Activated T-cell treated with anti-CD3 and anti-CD28 coated beads for 24 hours (primary cell): ENCODE measurements at places on chromosomes 16 and 17.

- no peak for DNase-seq
These were observed 9.1 kb downstream of the KCNH4 start for GRCh38 chr17:42171831-42172230.

GRCh38 chr16:72313903-72314302 is 141.9 kb upstream of the PMFBP1 start:
- no peak for DNase-seq

- no peak for DNase-seq
These were observed 11.1 kb upstream of the ALDOA start for GRCh38 chr16:30054451-30054850.

GRCh38 chr16:14179116-14179515 is 108.0 kb downstream of the MRTFB start:
- no peak for DNase-seq

GRCh38 chr16:56282451-56282850 is 91.2 kb downstream of the GNAO1 start:
- no peak for DNase-seq

DNA sequence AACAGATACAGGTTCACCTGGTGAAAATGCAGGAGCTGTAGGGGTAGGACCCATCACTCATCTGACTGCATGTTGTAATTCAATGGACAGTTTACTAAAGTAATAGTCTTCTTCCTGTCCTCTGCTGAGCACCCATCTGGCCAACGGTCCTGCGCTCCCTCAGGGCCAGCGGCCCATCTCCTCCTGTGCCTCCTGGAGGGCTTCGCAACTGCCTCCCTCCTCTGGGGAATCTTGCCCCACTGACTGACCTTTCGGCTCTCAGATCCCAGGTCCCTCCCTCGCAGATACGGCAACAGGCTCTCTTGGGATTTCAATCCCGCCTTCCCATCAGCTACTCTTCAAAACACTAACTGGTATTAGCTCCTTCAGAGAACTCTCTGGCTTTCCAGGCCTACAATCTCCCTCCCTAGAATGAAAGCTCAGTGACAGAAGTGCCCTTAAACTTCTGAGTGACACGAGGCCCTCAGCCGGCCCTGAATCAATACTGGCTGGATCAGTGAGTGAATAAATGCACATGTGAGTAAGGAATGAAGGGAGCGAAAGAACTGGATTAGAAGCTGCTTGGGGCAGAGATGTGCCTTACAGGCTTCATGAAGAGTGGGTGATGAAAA is 1.3 kb downstream of the PEMT start:
- no peak for DNase-seq

GRCh38 chr16:79158337-79158736 is 442.2 kb downstream of the MAF start:
- no peak for DNase-seq

DNA sequence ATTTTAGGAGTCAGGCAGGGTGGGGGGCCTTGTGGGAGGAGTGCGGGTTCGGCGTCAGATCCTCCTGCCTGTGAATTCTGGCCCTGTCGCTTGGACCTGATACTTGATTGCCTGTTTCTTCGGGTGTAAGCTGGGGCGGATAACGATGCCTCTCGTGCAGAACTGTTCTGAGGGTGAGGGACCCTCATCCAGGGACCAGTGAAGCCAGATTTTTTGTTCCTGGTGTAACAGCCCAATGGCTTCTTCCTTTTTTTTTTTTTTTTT is 1.3 kb downstream of the TBCD start:
- DNase-seq: no peak

DNA sequence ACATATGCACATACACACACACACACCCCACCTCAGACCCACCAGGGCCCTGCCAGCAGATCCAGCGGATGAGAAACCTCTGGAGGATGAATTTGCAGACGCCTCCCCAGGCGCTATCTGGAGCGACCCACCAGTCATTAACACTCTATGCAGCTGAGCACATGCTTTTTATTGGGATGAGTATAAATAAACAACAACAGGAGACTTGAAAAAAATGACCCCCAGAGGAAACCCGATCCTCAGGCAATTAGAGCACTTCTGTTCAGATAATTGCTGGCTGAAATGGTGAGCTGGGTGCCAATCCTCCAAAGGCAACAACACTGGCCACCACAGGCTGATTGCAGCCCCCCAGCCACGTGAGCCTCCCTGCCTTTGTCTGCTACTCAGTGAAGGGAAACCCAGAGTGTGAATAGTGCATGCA is 32.9 kb downstream of the DYNLRB2 start:
- DNase-seq: no peak

DNA sequence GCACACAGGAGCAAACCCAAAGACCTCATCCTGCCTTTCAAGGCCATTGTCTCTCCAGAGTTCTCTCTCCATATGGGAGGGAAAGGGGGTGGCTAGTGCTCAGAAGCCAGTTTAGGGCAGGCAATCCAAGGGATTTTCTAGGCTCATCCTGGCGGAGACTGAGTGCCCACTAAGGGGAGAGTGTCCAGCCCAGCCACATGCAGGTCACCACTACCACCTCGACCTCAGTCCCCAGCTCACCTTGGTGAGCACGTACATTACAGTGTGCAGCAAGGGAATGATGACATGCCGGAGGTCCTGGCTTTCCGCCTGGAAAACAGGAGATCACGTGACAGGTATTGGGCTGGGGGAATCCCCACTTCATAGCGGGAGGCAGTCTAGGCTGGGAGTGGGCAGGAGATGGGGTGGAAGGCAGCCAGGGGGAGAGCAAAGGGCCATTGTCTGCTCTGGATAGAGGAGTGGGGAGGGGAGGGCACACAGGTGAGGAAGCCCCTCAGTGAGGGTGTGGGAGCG is 29.9 kb downstream of the PIK3R6 start:
- no peak for DNase-seq

GRCh38 chr16:28616636-28617035 is 6.8 kb upstream of the SULT1A1 start:
- no peak for DNase-seq

GRCh38 chr17:75032720-75033280 is 14.0 kb downstream of the ATP5PD start:
- no peak for DNase-seq

DNA sequence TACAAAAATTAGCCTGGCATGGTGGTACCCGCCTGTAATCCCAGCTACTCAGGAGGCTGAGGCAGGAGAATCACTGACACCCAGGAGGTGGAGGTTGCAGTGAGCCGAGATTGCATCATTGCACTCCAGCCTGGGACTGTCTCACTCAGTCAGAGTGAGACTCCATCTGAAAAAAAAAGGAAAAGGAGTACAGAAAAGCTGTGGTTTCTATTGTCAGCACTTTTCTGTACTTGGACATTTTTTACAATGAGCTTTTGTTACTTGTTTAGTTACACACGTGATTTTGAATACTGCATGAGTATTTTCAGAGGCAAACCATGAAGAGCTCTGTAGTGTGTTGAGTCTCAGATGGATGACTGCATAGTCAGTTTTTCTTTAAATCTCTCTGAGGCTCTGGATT is 26.3 kb downstream of the ZC3H18 start:
- DNase-seq: no peak

DNA sequence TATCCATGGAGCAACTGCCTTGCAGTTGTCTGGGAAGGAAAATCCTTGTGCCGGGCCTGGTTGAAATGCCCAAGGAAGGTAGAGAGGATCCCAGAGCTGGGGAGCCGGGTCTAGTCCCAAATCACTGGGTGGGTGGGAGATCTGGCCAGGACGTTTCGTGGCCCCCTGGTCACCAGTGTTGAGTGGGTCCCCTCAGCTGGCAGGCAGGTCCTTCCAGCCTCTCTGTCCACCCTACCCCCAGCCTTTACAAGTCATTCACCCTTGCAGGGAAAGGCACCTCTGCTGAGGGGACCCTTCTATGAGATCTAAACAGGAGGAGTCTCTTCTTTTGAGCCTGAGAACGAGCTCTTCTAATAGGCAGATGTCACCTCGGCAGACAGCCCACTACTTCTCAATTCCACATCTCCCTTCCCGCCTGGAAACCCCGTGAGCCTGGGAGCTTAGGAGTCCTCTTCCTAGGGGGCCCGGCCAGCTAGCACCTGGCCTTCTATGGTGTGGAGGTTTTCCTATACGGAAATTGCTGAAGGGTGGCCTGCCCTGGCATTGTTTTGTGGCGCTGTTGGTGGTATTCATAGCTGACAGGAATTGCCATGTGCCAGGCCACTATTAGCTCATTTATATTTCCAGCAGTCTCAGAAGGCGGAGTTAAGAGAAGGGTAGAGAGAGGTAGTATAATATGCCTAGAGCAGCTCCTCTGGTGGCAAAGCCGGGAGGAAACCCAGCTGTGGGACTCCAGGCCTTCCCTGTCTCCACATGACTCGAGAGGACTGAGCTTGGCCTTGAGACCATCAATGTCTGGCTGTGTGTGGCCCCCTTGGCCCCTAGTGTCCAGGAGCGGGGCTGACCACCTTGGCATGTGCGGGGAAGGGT is 13.3 kb downstream of the MPRIP start:
- no peak for DNase-seq

GRCh38 chr16:85101956-85102630 is 10.2 kb downstream of the CIBAR2 start:
- no peak for DNase-seq

GRCh38 chr16:81798311-81799137 is 19.4 kb downstream of the PLCG2 start:
- DNase-seq: no peak

DNA sequence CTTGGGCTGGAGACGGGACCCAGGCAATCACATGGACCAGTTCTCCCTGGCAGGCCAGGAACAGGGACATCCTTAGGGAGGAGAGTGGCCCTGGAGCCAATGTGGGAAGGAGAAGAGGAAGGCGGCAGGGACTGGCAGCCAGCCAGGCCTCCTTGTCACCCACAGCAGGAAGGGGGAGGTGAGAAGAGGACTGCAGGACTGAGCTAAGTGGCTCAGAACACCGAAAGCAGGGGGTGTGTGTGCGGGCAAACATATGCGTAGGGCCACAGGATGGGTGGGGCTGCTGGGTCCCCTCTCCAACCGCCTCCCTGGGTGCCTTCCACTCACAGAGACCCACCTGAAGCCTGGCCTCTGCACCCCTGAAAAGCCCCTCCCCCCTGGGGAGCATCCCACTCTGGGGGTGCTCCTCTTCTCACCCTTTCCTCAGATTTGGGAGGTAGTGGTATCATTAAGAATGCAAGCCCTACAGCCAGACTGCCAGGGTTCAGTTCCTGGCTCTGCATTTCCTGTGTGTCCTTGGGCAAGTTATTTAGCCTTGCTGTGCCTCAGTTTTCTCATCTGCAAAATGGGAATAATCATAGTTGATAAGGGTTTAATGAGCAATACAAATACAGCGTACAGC is 8.1 kb downstream of the PNMT start:
- no peak for DNase-seq

- DNase-seq: no peak
These were observed 2.0 kb downstream of the CDH3 start for GRCh38 chr16:68646953-68647659.

GRCh38 chr16:53094013-53094630 is 39.3 kb downstream of the CHD9 start:
- DNase-seq: no peak

- DNase-seq: no peak
These were observed 7.4 kb downstream of the ZNF594 start for GRCh38 chr17:5184288-5184687.

DNA sequence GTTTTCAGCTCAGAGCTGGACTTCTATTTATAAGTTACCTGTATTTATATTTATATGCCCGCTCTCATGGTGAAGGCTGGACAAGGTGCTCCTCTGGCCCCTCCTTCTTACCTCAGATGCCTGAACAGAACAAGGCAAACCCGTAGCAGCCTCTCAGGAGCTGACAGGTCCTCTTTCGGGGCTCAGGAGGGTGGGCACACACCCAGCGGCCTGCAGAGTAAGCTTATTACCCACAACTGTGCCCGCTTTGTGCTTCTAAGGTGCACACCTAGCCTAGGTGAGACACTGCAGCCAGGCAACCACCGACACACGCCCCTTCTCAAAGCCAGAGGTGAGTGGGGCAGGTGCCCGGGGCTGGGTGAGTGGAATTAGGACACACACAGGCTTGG is 5.3 kb downstream of the NKIRAS2 start:
- DNase-seq: no peak

GRCh38 chr17:71423871-71424546 is 696.8 kb upstream of the SOX9 start:
- DNase-seq: no peak

DNA sequence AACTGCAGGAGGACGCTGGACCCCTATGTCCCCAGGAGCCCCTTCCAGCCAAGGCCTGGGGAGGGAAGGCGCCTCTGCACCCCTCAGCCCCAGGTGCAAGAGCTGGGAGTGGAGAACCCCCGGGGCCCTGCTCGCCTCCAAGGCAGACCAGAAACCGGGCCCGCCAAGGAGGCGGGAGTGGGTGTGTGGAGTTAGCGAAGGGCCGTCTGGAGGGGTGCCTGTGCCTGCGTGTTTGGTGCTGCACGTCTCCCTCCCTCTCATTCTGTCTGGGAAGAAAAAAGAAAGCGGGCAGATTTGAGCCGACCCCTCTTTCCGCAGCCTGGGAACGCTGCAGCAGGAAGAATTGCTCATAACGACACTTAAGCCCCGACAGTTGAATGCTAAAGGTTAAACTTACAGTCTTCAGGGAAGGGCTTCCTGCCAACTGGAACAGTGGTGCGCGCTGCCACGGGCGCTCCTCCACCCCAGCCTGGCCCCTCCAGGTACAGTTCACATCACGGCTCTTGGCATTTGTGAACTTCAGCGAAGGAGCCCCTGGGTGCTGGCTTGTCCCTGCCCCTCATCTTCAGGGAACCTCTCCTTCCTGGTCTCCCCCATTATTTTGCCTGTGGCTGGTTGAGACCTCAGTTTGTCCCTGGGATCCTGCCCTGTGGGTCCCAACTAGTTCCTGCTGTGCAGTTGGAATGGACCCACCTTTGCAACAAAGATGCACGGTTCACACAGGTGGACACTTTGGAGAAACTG is 19.2 kb upstream of the ZFHX3 start:
- no peak for DNase-seq

DNA sequence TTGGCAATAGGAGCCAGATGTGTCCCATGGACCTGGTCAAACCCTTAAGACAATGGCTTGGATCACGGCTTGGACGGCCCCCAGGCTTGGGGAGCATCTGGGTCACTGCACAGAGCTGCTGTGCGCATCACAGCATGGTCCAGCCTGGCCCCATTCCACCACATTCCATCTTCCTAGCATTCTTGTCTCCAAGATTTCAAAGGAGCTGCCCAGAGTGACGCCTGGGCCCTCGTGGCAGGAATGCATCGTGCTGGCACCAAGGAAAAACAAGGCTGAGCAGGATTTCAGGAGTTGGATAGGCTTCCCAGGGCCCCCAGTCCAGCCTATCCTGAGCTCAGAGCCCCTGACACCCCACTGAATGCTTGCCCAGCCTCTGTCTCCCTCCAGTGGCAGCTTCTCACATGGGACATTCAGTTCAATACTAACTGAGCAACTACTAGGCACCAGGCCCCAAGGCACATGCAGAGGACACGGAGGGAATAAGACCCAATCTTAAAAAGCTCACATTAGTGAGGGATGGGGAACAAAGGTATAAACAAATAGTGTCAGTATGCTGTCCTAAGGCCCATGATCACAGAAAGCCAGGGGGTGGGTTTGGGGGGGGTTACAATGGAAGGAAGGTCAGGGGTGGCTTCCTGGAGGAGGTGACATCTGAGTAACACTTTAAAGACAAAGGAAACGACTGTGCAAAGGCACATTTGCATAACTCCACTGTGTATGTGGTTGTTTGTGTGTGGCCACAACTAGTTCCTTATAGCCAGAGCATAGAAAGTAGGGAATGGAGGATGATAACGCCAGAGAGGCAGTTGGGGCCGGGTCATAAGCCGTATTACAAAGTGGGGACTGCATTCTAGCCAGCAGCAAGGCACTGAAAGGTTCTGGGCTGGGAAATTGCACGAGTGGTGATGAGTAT is 34.1 kb downstream of the TK2 start:
- no peak for DNase-seq
